ENCODE measurements at places on chromosomes 3 and 15.

- H3K4me3 ChIP-seq: no peak overlapping the region
- H3K36me3 ChIP-seq: no peaks in the 10 kb centered on the region
- H3K4me1 ChIP-seq: no peaks in the 10 kb centered on the region
- H3K27me3 ChIP-seq: no peaks in the 10 kb centered on the region
These were observed 33.0 kb downstream of the CCDC39 start for GRCh38 chr3:180646187-180646790.

GRCh38 chr15:26983822-26984221 lies 12.8 kb downstream of the GABRG3 start:
- H3K4me3 ChIP-seq: no peak overlapping the region
- DNase-seq: no peak
- H3K36me3 ChIP-seq: no peaks in the 10 kb centered on the region

- H3K27me3 ChIP-seq: no peaks in the 10 kb centered on the region
- H3K4me3 ChIP-seq: no peak overlapping the region
- peaks cover 8% of the 10 kb centered on the region for H3K36me3 ChIP-seq
- DNase-seq: no peak
- peaks cover 2% of the 10 kb centered on the region for H3K4me1 ChIP-seq
These were observed 39.7 kb downstream of the PGPEP1L start for GRCh38 chr15:98967916-98968315.

DNA sequence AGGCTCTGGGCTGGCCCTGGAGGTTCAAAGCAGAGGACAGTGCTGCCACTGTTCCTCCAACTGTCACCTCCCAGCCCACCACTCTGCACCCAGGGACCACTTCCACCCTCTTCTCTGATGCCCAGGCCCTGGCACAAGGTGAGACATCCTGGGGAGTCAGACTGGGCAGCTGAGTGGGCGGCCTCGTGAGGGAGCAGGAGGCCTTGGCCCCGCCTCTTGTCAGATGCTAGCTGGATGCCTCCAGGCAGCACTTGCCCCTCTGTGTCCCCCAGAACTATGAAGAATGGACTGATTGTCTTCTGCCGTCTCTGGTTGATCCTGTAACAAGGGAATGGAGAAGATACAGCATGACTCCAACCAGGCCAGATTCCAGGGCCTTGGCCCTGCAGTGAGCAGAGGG lies 191.0 kb upstream of the LINGO1 start:
- peaks cover 7% of the 10 kb centered on the region for H3K27me3 ChIP-seq
- H3K4me1 ChIP-seq: no peaks in the 10 kb centered on the region
- DNase-seq: no peak
- no peaks in the 10 kb centered on the region for H3K36me3 ChIP-seq
- H3K27ac ChIP-seq: no peak overlapping the region

GRCh38 chr3:185729337-185730055 lies 95.3 kb downstream of the IGF2BP2 start:
- no peaks in the 10 kb centered on the region for H3K36me3 ChIP-seq
- no peak for DNase-seq
- no peaks in the 10 kb centered on the region for H3K27me3 ChIP-seq
- no peak overlapping the region for H3K27ac ChIP-seq
- no peaks in the 10 kb centered on the region for H3K4me1 ChIP-seq

All from ascending aorta (tissue), 2 donors.